ENCODE measurements at places on chromosomes 13 and 19.

- no peak for DNase-seq
Measured at GRCh38 chr13:110574161-110574560, 12.6 kb upstream of the RAB20 start.

DNA sequence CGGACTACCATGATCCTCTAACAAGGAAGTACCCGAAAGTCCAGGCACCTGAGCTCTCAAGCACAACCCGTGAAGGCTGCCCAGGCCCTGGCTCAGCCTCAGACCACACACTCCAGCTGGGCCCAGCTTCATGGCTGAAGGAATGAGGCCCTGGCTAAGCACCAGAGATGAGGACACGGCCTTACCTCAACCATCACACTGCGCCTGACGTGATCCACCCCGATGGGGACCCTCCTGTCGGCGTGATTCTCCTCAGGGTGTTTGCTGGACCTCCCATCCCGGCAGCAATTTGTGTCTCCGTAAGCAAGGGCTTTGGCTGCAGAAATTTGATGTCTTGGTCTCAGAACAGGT, 56.5 kb downstream of the F2RL3 start:
- no peak for DNase-seq

GRCh38 chr19:18415178-18415867, 3.9 kb upstream of the SSBP4 start:
- no peak for DNase-seq

DNA sequence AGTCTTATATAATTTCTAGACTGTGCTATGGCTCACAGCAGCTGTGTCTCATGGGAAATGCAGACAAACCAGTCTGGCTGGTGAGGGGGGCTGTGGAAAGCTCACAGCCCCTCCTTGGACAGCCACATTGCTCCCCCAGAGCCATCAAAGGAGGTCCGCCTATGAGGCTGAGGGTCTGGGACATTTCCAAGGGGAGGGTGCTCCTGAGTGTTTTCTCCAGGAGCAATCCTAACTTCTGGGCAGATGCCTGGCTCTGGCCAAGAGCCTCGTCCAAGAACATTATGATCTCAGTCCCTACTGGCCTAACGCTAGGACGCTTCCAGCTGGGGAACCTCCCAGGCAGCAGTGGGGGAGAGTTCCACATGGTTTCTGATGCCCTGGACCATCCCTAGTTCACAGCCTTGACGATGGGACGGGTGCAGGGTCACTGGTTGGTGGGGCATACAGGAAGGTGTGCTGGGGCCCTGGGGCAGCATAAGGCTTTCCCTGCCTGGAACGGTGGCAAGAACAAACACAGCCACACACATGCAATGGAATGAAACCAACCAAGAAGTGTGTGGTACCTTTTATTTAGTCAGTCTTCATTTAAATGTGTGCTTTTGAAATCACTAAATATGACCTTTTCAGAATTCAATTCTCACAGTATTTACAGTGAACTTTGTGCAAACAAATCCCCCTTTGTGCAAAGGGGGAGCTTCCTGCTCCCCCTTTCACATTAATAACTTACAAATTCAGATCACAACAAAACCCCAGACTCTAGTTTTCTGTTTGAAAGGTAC, 60.6 kb downstream of the CDADC1 start:
- DNase-seq, result peak; percentile 26

DNA sequence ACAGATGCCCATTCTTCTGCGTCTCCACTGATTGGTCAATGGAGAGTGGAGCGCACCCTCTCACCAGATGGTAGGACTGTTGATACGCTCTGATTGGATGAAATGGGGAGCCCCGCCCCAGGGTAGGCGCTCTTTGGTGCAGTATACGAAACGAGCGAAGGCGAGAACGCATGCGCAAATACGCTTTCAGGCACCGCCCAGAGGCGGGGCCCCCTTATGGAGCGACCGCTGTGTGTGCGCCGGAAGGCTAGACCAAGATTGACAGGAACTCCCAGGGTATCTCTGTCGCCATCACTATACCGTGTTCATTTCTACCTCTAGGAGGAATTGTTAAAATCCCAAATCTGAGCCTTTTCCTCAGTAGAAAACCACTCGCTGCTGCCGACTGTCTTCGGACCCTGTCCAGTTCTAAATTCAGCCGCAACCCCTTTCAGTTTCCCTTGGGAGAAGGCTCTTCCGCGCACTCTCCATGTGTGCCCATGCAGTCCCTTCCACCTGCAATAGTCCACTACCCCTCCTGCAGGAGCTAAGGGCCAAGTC, 720 bp upstream of the HNRNPL start:
- peak; percentile 100 for DNase-seq

GRCh38 chr13:35744566-35745178, 268.2 kb upstream of the MAB21L1 start:
- no peak for DNase-seq

DNA sequence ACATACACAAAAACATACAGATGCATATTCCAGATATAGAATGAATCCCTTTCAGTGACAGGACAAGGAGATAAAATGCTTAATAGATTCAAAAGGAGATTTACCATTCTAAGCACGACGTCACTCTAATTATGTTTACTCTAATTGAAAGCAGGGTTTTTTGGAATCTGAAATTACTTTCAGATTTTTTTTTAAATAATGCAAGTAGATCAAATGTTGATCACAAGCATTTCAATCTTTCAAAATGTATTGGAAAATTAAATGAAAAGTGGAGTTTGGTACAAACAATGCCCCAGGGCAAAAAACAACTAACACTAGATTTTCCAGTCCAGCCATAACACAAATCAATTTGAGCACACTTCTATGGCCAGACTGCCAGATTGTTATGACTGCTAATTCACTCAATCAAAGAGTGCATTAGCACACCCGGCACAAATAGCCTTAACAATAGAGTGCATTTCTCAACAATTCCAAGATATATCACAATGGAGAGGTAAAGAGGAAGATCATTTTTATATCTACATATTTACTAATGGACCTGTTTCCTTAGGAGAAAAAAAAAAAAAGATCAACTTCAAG, 4.3 kb upstream of the DACH1 start:
- no peak for DNase-seq

DNA sequence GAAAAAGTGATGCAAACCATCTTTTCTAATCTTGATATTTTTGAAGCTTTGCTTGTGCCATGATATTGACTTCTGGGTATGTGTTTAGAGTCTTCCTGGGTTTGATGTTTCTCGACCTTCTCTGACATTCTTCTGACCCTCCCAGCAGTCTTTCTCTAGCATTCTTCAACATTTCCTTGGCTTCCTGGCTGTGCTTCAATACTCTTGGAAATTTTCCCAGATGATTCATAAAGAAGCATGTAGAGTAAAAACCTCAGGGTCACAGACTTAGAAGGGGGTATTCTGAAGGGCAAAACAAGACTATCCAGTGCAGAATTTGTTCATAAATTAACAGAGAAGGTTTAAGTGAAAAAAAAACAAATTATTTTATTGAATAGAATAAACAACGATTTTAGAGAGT, 946.3 kb upstream of the PCDH9 start:
- DNase-seq, result no peak

- DNase-seq, result no peak
Measured at GRCh38 chr19:50252111-50252886, 48.9 kb downstream of the MYH14 start.

DNA sequence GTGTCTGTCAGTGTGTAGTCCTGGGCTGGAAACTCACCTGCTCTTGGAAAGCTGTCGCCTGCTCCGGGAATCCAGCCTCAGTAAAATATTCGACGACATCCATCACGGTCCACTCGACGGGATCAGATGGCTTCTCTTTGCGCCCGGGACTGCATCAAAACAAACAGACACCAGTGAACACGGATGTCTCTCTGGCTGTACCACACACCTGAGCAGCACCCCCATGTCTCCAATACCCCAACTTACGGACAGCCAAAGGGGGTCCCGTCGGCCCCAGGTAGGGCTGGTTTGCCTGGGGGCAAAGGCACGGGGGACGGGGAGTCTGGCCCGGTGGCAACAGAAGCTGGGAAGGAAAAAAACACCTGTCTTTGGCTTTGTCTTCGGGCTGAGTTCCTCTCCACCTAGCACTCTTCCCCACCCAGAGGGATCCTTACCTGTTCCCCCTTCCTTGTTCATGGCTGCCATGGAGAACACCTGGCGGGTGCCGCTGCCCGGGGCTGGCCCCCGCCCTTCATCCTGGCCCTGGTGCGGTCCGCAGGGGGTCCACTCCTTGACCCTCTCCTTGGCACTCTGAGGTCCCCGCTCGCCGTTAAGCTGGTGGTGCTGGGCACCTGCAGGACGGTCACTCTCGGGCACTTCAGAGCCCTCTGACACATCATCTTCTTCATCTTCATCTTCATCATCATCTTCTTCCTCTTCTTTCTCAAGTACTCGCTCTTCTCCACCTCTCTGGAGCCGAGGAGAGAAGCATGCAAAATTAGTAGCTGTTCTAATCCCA, 1.7 kb downstream of the SAMD1 start:
- no peak for DNase-seq

- DNase-seq, result no peak
Measured at GRCh38 chr13:91986761-91987483, 588.5 kb downstream of the GPC5 start.

DNA sequence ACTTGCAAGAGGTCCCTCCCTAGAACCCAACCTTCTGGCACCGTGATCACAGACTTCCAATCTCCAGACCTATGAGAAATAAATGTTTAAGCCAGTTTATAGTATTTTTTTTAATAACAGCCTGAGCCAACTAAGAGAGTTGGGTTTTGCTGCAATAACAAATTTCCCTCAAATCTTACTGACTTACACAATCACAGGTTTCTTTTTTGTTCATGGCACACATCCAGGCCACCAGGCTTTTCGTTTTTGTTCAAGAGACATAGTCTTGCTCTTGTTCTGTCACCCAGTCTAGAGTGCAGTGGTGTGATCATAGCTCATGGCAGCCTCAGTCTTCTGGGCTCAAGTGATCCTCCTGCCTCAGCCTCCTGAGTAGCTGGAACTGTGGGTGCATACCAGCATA, 2.0 kb upstream of the SELENOV start:
- no peak for DNase-seq

DNA sequence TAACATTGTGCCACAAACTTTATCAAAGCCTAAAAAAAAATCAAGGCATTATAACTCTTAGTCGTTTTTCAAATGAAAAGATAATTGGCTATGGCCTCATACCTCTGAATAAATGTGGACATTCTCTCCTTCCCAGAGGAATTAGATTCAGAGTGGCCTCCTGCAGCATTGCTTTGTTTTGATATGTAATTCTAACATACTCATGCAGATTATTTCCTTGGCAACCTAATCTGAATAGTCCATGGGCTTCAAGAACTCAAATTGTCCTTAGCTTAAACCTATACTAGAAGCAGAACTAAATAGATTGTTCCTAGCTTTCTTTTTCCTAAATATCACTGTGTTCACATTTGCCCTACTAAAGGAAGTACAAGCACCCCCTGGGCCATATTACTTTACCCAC, 1146.9 kb downstream of the OLFM4 start:
- no peak for DNase-seq

- DNase-seq, result peak; percentile 75
Measured at GRCh38 chr19:18741124-18742121, 49.7 kb downstream of the COMP start.

DNA sequence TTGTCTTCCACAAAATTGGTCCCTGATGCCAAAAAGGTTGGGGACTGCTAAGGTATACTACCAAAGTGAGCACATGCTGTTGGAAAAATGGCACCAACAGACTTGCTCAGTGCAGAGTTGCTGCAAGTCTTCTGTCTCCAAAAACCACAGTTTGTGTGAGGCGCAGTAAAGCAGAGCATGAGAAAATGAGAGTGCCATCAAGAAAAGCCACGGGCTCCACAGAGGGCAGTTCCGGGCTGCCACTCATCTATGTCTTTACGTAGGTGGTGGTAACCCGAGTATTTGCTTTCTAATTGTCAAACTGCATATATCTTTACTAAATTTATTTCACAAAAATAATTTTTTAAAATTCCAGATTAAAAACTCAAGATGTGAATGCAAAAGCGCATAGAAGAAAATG, 123.8 kb downstream of the RNF17 start:
- no peak for DNase-seq

DNA sequence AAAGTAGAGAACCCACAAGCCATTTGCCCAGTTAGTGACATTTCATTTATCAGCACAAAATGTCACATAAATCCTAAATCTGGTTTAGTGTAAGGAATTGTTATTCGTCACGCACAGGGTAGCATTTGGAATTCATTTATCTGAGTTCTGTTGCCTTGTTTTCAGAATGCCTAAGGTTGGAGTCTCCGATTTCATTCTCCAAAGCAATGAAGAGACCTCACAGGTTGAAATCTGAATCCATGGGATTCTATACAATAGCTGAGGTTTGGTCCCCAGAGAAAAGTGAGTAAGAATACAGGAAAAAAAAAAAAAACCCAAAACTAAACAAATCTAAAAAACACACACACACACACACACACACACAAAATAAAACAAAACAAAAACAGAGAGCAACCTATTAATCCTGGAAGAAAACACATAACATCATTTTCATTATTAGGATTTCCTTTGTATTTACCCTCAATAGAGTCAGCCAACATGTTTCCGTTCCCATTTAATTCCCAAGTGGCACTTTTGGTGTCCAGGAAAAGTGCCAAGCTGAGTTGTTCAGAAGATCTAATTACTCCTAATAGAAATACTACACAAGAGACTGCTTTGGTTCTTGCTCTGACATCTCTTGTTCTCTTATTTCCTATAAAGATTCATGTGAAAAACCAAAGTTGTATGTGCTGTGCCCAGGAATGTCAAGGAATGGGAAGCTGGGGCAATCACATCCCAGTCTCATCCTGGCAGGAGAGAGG, 36.2 kb upstream of the LRCH1 start:
- no peak for DNase-seq

DNA sequence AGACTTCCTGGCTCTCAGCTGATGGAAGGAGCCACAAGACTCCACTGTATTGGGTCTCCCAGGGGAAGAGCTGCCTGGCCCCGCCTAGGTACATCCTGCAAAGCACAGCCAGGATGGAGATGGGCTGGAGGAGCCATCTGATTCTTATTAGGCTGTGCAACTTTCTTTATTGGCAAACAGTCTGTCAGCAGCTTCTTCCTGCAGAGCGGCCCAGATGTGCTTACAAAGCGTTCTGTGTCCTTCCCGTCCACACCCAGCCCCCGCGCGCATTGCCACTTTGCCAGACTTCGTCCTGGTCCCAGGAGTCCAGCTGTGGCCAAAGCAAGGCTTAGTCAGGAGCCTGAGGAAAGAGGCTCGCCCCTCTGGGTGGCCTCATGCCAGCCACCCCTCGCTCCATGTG, 409.3 kb downstream of the ZNF536 start:
- no peak for DNase-seq

- DNase-seq, result peak; percentile 80
Measured at GRCh38 chr19:45767881-45768654, 984 bp downstream of the SIX5 start.
